Activated CD8-positive, alpha-beta T cell treated with anti-CD3 and anti-CD28 coated beads, Interleukin-2, amount 10 ng/mL, durations not matched to agents 7 days and 5 days (primary cell): ENCODE measurements at places on chromosomes 16 and 17. TPM values are rescaled to one million over a fixed set of nuclear protein-coding genes. Genes with fewer than 3 reads are reported as not detected.
A peak's percentile ranks its signal among the peaks of the same experiment; 100 is the strongest.

DNA sequence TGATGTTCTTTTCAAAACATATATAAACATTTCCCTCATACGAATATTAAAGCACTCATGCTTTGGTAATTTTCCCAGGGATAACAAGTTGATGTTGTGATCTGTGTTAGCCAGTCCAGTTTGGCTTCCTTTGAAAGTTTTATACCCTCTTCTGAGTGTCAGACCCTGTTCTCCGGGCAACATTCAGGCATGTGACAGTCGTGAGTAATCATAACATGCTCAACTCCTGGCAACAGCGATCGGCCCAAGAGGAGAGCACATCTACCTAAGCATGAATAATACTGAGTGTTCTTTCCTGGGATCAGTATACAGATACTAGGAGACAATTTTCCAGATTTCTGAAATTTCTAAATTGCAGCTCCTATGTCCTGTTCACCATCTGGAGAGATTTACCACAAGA is 1086.4 kb downstream of the CDH8 start:
- no peak overlapping the region for H3K4me3 ChIP-seq
- DNase-seq, result no peak

DNA sequence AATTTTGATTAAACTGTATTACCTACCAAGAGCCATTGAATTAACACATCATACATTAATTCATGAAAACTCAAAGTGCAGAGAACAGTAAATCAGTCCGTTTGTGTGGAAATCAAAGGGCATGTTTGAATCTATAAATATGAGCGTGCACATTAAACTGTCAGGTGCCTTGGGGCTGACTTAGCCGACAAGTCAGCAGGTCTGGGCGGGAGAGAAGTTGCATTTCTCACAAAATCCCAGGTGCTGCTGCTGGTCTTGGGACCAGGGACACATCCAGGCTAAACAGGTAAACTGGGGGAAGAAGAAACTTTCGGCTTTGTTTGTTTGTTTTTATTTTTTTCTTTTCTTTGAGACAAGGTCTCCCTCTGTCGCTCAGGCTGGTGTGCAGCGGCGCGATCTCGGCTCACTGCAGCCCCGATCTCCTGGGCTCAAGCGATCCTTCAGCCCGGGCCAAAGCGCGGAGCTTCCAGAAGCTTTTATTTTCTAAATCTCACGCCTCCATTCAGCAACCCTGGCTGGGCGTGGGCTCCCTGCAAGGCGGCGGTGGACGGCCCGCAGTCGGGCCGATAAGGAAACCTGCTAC is 213.9 kb downstream of the MRTFB start:
- H3K4me3 ChIP-seq, result peak overlapping the region; percentile 92
- peaks cover 2% of the 10 kb centered on the region for H3K36me3 ChIP-seq
- no peaks in the 10 kb centered on the region for H3K27me3 ChIP-seq

DNA sequence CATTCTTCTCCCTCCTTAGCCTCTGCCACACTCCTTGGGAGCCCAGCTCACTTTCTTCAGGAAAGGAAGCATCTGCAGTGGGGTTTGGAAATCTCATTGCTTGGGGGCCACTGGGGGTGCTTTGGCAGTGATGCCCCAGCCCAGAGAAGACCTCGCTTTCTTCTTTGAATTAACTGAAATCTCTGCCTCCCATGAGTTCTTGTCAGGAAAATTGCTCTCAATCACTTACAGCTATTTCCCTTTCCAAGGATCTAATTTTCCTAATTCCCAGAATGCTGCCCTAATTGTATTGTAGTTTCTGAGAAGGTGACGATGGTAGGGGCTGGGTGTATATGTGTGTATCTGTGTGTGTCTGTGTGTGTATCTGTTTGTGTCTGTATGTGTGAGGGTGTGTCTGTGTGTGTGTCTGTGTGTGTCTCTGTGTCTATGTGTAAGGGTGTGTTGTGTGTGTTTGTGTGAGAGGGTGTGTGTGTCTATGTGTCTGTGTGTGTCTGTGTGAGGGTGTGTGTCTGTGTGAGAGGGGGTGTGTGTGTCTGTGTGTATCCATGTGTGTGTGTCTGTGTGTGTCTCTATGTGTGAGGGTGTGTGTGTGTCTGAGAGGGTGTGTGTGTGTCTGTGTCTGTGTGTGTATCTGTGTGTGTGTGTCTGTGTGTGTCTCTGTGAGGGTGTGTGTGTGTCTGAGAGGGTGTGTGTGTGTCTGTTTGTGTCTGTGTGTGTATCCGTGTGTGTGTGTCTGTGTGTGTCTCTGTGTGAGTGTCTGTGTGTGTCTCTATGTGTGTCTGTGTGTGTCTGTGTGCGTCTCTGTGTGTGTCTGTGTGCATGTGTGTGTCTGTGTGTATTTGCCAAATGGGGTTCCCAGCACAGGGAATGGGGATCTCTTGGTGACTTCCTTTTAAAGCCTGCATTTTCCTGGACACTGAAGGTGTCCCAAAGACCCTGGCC is 83.5 kb upstream of the DNAJA2 start:
- no peak for DNase-seq
- H3K27me3 ChIP-seq, result no peaks in the 10 kb centered on the region
- no peak overlapping the region for H3K27ac ChIP-seq
- no peak overlapping the region for H3K4me3 ChIP-seq
- H3K36me3 ChIP-seq, result no peaks in the 10 kb centered on the region
- no peaks in the 10 kb centered on the region for H3K4me1 ChIP-seq

TBC1D3 gene
- not detected for total RNA-seq

NUFIP2 gene
- total RNA-seq, result 64.5 TPM

DNA sequence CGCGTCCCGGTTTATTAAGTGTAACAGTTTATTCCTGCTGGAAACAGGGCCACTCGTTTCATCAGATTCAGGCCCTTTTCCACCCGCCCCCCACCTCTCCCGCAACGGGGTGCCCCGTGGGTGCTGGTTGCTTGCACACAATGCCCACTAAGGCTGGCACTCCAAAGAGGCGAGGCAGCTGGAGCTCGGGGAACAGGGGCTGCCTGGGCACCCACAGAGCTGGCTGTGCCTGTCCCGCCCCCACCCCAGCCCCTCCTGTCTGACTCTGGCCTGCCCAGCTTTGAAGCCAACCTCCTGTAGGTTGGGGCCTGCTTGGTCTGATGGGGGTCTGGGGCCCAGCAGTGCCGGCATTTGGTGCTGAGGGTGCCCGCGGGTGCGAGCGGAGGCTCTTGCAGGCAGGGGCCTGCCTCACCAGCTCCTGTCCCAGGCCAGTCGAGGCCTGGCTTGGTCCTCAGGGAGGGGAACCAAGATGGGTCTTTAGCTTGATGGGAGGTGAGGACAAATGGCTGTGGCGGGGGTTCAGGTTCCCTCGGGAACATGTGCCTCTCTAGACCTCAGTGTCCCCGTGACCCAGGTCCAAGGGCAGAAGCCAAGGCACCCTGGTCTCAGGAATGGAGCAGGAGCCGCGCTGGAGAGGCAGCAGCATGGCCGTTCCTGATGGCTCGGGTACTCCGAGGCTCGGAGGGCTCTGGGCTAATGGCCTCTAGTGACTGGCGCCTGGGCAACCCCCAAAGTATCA is 20.1 kb downstream of the MYBBP1A start:
- no peak overlapping the region for H3K27ac ChIP-seq
- H3K36me3 ChIP-seq, result peaks cover 3% of the 10 kb centered on the region
- peaks cover 4% of the 10 kb centered on the region for H3K27me3 ChIP-seq
- DNase-seq, result no peak

- H3K36me3 ChIP-seq, result no peaks in the 10 kb centered on the region
- no peak overlapping the region for H3K27ac ChIP-seq
- no peaks in the 10 kb centered on the region for H3K4me1 ChIP-seq
- DNase-seq, result no peak
- H3K4me3 ChIP-seq, result no peak overlapping the region
These were observed 23.6 kb downstream of the RAB40B start for GRCh38 chr17:82674656-82675475.

DNA sequence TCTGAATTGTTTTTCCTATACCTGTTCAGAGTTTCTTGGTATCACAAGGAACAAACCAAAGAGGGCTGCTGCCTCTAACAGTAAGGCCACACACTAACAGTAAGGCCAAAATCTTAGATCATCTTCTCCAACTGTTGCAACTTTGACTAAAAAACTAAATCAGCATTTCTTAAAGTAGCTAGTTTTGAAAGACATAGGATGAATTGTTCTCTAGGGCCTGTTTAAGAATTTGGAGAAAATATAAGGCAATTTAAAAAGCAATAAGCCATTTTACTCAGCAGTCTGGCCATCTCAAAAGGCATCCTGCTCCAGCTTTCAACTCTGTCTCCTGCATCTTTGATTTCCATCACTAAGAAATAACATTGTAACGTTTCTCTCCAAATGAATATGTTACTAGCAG is 105.0 kb upstream of the MON1B start:
- H3K27me3 ChIP-seq, result no peaks in the 10 kb centered on the region
- no peak overlapping the region for H3K4me3 ChIP-seq
- DNase-seq, result no peak

GRCh38 chr17:77312786-77313599 is 172.2 kb downstream of the SEC14L1 start:
- no peak overlapping the region for H3K4me3 ChIP-seq
- no peak overlapping the region for H3K27ac ChIP-seq
- no peaks in the 10 kb centered on the region for H3K27me3 ChIP-seq
- H3K4me1 ChIP-seq, result peaks cover 4% of the 10 kb centered on the region
- H3K36me3 ChIP-seq, result no peaks in the 10 kb centered on the region
- no peak for DNase-seq

GRCh38 chr16:57519796-57520360 is 16.5 kb downstream of the CCDC102A start:
- no peaks in the 10 kb centered on the region for H3K27me3 ChIP-seq
- peaks cover 17% of the 10 kb centered on the region for H3K4me1 ChIP-seq
- no peak overlapping the region for H3K4me3 ChIP-seq
- peak; percentile 88 for DNase-seq
- peak overlapping the region; percentile 32 for H3K27ac ChIP-seq

- no peak overlapping the region for H3K27ac ChIP-seq
- no peak overlapping the region for H3K4me3 ChIP-seq
- H3K4me1 ChIP-seq, result peaks cover 9% of the 10 kb centered on the region
- H3K36me3 ChIP-seq, result peaks cover 9% of the 10 kb centered on the region
- H3K27me3 ChIP-seq, result no peaks in the 10 kb centered on the region
These were observed 23.3 kb upstream of the CDRT4 start for GRCh38 chr17:15490634-15491261.

KRT31 gene
- not detected for total RNA-seq

DNA sequence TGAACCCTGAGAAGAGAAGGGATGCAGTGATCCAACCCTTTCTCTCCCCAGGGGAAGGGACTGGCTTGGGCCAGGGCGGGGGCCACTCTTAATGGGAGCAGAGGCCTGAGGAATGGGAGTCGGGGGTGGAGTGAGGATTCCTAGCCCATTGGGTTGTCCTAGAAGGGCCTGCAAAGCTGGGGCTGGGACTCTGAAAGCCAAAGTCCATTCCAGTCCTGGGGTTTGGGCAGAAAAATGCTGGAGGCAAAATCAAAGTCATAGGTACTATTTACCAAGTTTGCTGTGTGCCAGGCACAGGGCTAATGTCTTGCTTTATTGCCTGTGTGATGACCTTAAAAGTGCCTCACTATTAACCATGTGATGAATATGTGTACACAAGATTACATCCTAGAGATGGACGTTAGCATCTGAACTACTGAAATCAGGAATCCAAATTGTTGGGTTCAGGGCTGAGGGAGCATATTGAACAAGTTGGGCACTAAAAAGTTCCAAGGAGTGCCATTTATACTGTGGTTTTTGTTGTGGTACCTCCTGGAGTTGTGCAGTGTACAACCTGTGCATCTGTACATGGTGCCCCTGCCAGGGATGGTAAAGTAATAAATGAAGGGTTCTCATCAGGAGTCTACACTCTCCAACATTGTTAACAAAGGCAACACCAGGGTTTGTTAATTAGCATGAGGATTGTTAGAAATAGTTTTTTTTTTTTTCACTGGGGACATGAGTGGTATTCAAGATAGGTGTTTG is 84.4 kb upstream of the NKD1 start:
- H3K27me3 ChIP-seq, result peaks cover 23% of the 10 kb centered on the region
- DNase-seq, result no peak
- H3K4me3 ChIP-seq, result no peak overlapping the region
- H3K4me1 ChIP-seq, result peaks cover 5% of the 10 kb centered on the region

DNA sequence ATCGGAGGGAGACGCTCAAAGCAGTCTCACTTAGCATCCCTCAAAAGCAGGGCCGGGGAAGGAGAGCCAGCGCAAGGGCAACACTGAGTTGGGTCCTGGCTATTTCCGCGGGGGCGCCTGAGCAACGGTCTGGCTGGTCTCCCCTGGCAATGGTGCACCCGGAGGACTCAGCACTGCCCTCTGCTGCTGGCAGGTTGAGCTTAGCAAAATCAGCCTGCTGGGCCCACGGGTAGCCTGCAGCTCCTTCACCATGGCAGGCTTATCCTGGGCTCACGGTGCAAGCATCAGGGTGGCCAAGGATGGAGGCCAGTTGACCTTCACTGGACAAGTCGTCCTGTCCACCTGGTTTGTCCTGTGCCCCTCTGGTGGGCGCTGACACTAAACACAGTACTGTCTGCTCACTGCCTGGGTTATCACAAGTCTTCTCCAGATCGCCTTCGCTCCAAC is 14.4 kb upstream of the ALDH3A1 start:
- H3K36me3 ChIP-seq, result no peaks in the 10 kb centered on the region
- no peak overlapping the region for H3K4me3 ChIP-seq
- peaks cover 2% of the 10 kb centered on the region for H3K27me3 ChIP-seq
- no peak overlapping the region for H3K27ac ChIP-seq

TEN1 gene
- 21.0 TPM for total RNA-seq
